Testis (tissue), 5 donors: ENCODE measurements at places on chromosomes 1 and 21. TPM values are rescaled to one million over a fixed set of nuclear protein-coding genes. Genes with fewer than 3 reads are reported as not detected.

SMAP2 gene
- 27.1 TPM for total RNA-seq

- H3K4me3 ChIP-seq: no peak overlapping the region
These were observed 280.7 kb downstream of the LMX1A start for GRCh38 chr1:165075725-165076370.

DSCAM gene
- 2.0 TPM for total RNA-seq

DNA sequence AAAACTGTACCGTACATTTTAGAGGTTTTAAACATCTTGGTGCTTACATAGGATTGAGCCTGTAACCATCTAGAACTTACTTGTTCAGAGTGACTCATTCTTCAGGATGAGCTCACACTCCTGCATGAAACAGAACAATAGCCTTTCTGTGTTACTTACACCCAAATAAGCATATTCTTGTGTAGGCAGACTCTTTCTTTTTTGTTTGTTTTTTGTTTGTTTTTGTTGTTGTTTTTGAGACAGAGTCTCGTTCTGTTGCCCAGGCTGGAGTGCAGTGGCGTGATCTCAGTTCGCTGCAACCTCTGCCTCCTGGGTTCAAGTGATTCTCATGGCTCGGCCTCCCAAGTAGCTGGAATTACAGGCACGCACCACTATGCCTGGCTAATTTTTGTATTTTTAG is 3.8 kb upstream of the CA6 start:
- H3K4me3 ChIP-seq: no peak overlapping the region
- DNase-seq: no peak
- H3K36me3 ChIP-seq: no peaks in the 10 kb centered on the region
- H3K27ac ChIP-seq: no peak overlapping the region
- H3K4me1 ChIP-seq: peaks cover 5% of the 10 kb centered on the region
- no peaks in the 10 kb centered on the region for H3K27me3 ChIP-seq

CASZ1 gene
- total RNA-seq: 9.4 TPM
